ENCODE measurements at places on chromosomes 11 and 22.

DNA sequence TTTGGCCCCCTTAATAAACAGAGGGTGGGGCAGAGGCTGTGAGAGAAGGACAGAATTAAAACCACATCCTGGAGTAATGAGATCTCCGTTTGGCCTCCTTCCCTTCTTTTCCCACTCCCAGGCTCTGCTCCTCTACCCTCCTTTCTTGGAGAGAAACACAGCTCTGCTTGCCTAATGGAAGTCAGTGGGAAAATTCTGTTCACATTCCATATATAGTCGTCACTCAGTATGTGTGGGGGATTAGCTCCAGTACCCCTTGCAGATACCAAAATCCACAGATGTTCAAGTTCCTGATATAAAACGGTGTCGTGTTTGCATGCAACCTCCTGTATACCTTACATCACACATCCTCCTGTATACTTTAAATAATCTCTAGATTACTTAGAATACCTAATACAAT lies 37.6 kb upstream of the THY1 start:
- H3K36me3 ChIP-seq: no peaks in the 10 kb centered on the region
- peak overlapping the region; percentile 80 for H3K27ac ChIP-seq
- 0 out of 2 replicates have a peak overlapping the region, but pooled peaks have one; percentile 10 for H3K4me3 ChIP-seq
- peaks cover 21% of the 10 kb centered on the region for H3K4me1 ChIP-seq
- no peaks in the 10 kb centered on the region for H3K27me3 ChIP-seq

DNA sequence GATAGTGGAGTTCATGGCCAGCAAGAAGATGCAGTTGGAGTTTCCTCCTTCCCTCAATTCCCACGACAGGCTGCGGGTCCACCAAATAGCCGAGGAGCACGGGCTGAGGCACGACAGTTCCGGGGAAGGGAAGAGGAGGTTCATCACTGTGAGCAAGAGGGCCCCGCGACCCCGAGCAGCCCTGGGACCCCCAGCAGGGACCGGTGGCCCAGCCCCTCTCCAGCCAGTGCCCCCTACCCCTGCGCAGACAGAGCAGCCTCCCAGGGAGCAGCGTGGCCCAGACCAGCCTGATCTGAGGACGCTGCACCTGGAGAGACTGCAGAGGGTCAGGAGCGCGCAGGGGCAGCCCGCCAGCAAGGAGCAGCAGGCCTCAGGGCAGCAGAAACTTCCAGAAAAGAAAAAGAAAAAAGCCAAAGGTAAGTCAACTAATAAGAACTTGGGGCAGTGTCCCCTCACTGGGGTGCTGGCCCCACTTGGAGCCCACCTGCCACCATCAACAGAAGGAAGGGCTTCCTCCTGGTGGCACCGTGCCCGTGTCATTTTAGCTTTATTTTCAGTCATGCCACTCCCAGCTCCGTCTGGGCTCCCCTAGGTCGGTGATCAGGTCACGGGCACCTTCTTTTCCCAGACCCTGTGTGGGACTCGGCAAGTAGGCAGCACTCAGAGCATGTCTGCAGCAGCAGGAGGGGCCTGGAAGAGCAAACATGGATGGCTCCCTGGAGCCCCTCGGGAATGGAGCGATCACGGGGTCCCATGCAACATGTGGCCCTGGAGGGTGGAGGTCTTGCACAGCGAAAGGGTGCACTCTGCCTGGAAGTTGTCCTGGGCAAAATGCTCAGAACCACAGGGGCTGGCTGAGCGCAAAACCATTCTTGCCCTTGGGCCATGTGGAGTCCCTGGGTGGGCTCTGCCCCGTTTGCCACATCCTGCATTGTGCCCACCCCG lies 33.3 kb downstream of the IGHMBP2 start:
- H3K27ac ChIP-seq: no peak overlapping the region
- no peaks in the 10 kb centered on the region for H3K4me1 ChIP-seq
- no peak for DNase-seq
- no peak overlapping the region for H3K4me3 ChIP-seq
- no peaks in the 10 kb centered on the region for H3K27me3 ChIP-seq

GRCh38 chr22:47102648-47103047 lies 340.2 kb downstream of the TBC1D22A start:
- no peak for DNase-seq
- H3K36me3 ChIP-seq: no peaks in the 10 kb centered on the region
- H3K27me3 ChIP-seq: no peaks in the 10 kb centered on the region
- H3K27ac ChIP-seq: no peak overlapping the region

- peak; percentile 20 for DNase-seq
- peak overlapping the region; percentile 99 for H3K27ac ChIP-seq
- H3K4me3 ChIP-seq: no peak overlapping the region
- H3K4me1 ChIP-seq: peaks cover 37% of the 10 kb centered on the region
- H3K27me3 ChIP-seq: no peaks in the 10 kb centered on the region
Observed at GRCh38 chr22:30198152-30198825, 48.3 kb downstream of the LIF start.

GRCh38 chr11:81026032-81026431 lies 1585.2 kb upstream of the TENM4 start:
- no peaks in the 10 kb centered on the region for H3K4me1 ChIP-seq
- H3K27me3 ChIP-seq: no peaks in the 10 kb centered on the region
- no peaks in the 10 kb centered on the region for H3K36me3 ChIP-seq
- no peak overlapping the region for H3K4me3 ChIP-seq
- no peak overlapping the region for H3K27ac ChIP-seq
- DNase-seq: no peak
